ENCODE measurements at places on chromosomes 2 and 18.

DNA sequence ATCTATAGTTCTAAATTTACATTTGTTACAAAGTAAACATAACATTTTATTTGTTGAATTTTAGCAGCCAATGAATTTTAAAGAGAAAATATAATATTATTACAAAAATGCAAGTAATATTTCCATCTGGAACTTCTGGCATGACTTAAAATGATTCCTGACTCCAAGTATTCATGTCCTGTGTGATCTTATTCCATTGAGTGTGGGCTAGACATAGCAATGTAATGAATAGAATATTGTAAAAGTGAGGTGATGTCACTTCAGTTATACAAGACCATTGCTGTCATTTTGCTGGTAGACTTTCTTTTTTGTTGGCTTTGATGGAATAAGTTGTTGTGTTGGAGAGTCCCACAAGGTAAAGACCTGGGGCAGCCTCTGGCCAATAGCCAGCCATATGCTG lies 912.2 kb upstream of the PIK3C3 start:
- no peak for DNase-seq

- DNase-seq, result no peak
Measured at GRCh38 chr2:219120082-219120481, 40.5 kb downstream of the NHEJ1 start.

GRCh38 chr2:21633911-21634310 lies 510.1 kb downstream of the TDRD15 start:
- DNase-seq, result no peak

DNA sequence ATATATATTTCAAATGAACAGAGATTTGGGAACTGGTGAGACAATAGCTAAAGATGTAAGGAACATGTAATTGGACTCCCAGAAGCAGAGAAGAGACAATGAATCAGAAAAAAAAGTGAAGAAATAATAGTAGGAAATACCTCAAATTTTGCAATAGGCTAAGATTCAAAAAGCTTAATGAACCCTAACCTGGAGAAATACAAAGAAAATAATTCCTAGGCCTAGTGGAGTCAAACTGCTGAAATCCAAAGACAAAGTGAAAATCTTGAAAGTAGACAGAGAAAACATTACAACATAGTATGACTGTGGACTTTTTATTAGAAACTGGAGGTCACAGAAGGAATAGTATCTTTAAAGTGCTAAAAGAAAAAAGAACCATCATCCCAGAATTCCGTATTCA lies 76.7 kb downstream of the LAMA3 start:
- DNase-seq, result no peak

DNA sequence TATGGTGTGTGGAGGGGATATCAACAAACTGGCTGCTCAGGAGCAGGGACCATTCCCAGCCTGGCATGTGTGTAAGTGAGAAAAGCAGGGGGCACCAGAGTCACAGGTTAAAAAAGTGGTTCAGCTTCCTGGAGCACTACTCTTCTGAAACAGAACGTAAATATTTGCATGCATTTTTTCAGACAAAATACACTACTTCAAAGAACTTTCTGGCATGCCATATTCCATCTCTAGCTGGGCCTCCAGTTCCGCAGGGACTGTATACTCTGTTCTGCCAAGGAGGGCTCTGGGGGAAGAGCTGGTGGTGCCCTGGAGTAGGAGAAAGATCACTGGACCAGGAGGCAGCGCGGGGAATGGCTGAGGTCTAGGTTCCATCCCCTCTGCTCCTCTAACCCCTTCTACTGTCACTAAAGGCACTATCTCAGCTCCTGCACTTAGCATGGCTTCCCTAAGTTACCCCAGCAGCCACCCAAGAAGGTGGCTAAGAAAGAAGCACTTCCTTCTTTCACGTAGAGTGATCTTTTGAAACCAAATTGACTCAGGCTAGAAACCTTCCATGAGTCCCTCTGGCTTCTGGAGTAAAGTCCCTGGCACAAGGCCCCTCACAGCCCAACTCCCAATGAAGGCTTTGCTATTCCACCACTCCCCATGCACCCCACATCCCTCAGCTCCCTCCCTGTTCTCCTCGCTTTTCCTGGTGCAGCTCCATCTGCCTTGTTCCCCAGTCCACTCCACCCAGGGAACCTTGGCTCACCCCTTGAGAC lies 57.6 kb upstream of the CABLES1 start:
- DNase-seq, result no peak

- no peak for DNase-seq
Measured at GRCh38 chr2:85428343-85428881, 9.9 kb downstream of the SH2D6 start.

DNA sequence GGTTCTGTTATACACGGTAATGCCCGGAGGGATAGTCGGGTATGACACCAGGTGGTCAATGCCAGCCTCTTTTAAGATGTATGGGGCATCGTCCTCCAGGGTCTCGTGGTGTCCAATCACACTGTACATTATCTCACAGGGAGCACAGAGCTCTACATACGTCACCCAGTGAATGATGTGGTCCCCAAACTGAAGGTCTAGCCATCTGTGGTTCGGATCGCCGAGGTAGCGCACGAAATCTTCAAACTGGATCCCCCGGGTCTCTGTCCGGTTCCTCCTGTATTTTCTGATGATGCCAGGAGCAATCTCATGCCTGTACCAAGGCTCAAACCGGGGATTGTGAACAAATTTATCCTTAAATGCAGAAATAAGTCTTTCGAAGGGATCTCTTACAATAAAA lies 24.1 kb downstream of the CHST10 start:
- DNase-seq, result no peak

- no peak for DNase-seq
Measured at GRCh38 chr18:60668583-60668982, 296.0 kb upstream of the MC4R start.

DNA sequence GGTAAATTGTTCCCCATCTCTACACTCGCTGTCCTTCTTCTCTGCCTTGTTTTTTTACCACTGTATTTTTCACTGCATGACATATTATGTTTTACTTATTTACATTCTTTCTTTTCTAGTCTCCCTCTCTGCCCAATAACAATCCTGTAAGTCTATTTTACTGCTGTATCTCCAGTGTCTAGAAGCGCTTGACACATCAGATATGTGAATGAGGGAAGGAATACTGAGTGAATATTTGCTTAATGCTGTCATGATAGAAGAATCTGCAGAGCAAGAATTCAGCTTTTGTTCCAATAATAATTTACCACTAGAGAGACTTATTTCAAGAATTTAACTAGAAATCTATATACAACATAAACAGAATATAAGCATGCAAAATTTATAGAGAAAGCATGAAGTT lies 99.5 kb downstream of the GALNT13 start:
- DNase-seq, result no peak

DNA sequence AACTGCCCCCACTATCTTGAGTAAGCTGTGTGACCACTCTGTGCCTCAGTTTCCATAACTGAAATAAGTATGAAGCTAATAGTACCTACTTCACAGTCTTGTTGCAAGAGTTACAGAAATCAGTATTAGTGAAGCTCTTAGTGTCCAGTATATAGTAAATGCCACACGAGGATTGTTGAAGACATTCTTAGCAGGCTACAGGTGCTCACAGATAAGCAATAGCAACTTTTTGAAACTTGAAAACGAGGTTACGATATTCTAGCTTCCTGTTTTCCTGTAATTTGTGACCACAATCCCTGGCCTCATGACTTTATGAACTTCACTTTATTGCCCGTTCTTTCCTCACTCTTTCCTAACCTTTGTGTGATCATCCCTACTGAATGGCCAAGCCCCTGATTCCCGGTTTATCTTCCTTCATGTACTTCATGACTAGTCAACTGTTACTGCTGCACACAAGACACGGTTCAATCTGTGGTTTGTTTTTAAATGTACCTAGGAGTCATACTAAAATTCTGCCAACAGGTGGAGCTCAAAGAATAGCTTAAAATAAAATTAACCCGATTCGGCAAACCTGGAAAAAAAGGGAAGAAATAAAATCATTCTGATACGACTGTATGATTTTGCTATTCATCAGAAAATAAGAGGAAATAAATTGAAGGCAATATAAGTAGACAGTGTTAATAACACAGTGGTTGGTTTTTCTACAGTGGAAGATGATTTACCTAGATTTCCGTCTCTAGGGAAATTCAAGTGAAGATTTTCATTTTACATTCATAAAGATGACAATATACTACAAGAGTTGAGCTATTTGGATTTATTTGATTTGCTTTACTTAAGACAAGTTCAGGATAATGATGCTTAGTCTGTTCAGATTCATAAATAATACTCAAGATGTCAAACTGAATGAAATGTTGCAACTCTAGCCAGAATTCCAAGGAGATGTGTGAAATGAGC lies 38.1 kb upstream of the STAT1 start:
- DNase-seq, result no peak

- no peak for DNase-seq
Measured at GRCh38 chr2:153105829-153106578, 372.6 kb downstream of the RPRM start.

- DNase-seq, result no peak
Measured at GRCh38 chr2:121565389-121566250, 34.9 kb downstream of the RNU4ATAC start.

DNA sequence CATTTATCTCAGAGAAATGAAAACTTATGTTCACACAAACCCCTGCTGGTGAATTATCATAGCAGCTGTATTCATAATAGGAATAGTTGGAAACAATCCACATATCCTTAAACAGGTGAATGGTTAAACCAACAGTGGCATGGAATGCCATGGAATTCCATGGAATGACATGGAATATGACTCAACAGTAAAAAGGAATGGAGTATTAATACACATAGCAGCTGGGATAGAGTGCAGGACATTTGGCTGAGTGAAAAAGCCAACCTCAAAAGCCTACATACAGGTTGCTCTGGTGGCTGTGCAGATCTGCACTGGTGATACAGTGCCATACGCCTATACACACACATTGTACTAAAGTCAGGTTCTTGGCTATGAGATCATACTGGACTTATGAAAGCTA lies 69.5 kb downstream of the FAM168B start:
- DNase-seq, result no peak

- no peak for DNase-seq
Measured at GRCh38 chr2:6602471-6602870, 263.2 kb downstream of the CMPK2 start.

DNA sequence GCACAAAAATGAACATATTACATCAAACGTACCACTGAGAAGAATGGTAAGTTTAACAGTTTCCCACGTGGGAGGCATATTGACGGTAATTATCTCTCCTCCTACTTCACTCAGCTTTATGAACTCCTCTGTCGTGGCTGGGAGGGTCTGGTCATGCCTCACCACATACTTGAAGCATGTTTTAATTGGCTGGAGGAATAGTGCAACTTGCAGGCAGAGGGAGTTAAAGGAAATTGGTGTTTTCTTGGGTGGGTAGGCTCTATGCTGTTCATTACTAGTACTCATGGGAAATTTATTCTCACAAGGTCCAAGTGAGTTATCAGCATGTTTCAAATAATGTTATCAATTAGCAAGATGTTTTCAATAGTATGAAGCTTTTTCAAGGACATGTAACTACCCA lies 767.0 kb downstream of the PLCL1 start:
- DNase-seq, result no peak

DNA sequence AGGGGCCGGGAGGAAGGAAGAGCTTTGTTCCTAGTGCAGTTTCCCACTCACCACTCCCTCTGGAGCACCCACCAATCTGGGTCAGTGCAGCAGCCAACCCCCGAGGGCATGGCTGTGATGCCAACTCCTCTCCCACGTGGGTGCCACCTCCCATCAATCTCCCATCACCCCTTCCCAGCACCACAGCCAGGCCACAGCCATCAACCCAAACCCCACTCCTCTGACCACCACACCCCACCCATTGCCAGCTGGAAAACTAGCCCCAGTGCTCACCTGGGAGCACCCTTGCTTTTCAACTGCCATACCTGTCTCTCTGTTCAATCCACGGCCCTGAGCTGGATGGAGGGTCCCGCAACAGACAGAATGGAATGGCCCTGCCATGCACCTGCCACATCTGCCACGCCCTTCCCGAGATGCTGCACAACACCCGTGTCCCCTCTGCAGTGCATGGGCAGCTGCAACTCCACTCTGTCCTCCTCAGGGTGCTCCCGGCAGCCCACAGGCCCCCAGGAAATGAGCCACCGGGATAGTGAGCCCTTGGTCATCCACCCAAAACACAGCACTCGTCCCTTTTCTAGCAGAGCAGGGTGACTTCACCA lies 112.4 kb upstream of the ID2 start:
- no peak for DNase-seq

DNA sequence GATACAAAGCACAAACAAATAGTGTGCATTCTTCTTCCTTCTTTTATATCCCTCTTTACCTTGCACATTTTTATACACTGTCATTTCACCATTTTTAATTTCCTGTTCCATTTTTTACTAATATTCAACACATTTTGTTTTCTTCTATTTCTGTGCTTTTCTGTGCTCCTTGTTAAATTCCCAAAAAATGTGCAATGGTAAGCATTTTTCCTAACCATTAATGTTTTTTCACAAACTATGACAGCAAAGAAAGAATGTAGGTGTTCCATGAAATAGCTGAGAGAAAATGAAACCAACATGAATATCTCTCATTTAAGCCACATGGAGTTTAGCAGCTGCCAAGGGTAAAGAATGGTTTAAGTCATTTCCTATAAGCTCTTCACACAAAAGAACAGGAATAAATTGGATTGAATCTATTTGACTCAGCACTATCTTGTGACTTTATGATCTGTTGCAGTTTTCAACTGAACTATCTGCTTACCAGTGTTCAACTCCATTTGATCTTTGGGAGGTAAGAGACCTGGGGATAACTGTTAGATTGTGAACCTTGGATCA lies 145.7 kb upstream of the CDH19 start:
- no peak for DNase-seq

DNA sequence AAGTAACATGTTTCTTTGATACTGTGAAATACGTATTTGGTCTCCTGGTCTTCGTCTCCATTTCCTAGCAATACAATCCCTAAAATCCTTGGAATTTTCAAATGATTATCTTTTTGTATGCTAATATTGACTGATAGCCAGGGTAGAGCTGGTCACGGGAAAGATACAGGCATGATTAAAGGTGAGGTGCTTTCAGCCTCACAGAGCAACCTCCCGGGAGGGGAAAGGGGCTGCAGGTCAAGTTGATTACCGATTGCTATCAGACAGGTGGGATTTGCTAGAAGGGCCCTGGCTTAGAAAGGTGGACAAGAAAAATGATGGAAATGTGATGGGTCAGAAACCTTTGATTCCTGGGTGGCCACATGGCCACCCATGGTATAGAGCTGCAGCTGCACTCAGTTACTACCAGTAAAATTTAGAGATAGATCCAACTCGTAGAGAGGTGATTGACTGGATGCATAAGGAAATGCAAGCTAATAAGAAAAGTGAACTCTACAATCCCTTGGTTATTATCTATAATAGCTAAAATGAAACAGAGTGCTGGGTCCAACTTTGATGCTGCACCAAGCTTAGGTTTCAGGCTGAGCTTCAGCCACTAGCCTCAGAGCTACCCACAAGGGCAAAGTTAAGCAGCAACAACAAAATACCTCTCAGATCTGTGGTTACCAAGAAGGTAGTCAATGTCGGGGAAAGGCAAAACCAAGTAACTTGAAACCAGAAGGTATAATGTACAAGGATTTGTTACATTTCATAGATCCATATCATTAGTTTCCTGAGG lies 15.3 kb downstream of the YPEL5 start:
- DNase-seq, result no peak

DNA sequence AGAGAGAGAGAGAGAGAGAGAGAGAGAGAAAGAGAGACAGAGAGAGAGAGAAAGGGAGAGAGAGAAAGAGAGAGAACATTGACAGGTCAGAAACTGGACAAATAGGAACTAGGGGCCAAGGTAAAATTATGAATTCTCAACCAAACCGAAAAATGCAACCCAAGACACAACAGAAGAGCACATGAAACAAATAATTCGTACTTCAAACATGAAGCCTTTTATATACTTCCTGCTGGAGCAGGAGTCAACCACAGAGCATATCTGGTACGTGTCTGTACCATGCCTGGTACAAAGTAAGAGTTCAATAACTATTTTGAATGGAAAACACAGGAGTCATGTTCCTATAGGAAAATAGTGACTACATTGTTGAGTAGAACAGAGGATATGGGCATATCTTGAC lies 6.5 kb upstream of the VPS54 start:
- no peak for DNase-seq
